ENCODE measurements at places on chromosomes 11 and 22.

DNA sequence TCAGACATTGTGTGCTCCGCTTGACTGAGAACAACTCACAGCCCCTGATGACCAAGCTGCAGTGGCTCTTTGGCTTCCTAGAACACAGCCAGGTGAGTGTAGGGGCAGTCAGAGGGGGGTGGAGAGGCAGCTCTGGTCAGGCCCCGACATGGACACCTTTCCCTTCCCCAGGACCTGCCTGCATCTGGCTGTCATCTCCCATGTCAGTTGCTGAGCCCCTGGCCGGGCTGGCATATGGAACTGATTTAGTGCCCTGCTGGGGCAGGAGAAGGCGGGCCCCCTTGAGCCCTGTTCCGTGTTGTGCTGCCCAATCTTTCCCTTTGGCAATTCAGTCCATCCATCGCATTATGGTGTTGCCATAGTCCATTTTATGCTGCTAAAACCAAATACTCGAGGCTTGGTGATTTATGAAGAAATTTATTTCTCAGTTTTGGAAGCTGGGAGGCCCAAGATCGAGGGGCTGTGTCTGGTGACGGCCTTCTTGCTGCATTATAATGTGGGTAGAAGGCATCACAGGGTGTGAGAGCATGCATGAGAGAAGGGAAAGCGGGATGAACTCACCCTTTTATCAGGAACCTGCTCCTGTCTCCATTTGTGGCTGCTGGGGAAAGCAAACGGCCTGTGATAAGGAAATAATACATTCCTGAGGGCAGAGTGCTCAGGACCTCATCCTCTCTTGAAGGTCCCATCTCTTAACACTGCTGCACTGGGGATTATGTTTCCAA, 19.0 kb downstream of the USP35 start:
- DNase-seq = no peak

- DNase-seq = no peak
Measured at GRCh38 chr11:83687787-83688186, 401.6 kb upstream of the CCDC90B start.

- DNase-seq = no peak
Measured at GRCh38 chr11:48129697-48130395, 86.8 kb upstream of the OR4B1 start.

DNA sequence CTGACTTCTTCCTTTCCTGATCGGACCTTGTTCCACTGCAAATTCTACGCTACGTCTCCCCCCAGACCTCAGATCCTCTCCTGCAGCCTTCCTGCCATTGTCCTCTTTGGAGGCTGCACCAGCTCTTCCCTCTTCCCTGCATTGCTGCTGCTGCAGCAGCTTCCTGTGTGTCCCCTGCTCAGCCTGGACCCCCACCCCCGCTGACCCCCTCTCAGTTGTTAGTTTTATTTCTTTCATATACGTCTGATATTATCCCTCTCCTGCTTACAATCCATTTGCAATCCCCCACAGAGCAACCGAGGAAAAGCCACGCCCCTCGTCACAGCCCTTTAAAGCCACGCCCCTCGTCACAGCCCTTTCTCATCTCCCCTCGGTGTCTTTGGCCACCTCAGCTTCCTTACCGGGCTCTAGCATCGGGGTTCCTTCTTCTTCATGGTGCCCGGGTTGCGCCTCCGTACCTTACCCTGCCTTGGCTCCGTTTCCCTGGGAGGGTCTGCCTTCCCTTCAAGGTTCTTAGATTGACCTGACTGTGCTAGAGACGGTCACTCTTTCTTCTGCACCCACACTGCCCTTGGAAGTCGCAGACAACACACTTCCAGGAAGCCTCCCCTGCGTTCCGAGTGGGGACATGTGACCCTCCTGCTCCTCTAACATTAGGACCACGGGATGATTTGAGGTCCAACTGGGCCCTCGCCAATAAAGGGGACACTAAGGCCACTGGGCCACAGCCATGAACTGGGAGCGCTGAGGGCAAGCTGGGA, 4.8 kb downstream of the MRGPRG start:
- DNase-seq = no peak

DNA sequence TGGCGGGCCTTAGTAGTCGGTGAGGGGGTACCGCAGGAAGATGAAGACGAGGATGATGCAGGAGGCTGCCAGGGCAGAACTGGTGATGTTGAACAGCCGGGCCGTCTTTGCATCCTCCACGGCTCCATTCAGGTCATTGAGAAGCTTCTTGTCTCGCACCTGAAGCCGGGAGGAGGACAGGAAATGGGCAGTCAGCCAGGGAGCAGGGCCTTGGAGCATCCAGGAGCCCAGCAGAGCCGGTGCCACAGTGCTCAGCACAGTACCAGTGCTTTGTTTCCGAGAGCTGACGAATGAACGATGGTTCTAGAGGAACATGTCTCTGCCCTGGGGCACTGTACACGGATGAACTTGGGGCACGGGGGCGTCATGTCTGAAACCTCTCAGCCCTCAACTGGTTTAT, 15.1 kb downstream of the IFITM10 start:
- DNase-seq = no peak

- DNase-seq = no peak
Measured at GRCh38 chr11:75155570-75156422, 4.9 kb downstream of the SLCO2B1 start.

GRCh38 chr11:12403997-12404350, 26.6 kb downstream of the PARVA start:
- DNase-seq = no peak

- no peak for DNase-seq
Measured at GRCh38 chr11:3737386-3737933, 59.9 kb downstream of the NUP98 start.

DNA sequence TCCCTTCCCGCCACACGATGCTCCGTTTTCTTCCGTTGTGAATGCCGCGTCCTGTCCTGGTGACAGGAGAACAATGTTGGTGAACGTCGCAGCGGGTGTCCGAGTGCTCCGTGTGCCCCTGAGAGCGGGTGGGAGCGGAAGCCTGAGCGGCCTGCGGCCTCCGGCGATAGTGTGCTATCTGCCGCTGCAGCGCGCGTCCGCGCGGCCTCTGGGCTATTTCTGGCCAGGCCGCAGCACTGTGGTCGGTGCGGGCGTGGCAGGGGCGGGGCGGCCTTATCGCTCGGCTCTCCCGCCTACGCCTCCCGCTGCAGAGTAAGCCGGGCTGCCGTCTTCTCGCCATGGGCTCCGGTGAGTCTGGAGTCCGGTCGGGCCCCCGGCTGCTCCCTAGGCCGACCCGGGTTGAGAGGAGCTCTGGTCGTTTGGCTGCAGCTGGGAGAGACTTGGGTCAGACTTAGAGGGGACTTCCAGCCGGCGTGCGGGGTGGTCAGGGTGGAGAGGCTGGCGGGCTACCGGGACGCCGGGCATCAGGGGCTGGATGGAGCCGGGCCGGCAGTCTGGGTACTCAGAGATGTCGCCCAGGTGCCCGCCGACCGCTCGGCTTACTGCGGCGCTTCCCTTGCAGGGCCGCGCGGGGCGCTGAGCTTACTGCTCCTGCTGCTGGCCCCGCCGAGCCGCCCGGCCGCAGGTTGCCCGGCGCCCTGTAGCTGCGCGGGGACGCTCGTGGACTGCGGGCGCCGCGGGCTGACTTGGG, at the start of gene GP1BB:
TSS of gene GP1BB (plus strand) at position 308 of the 751 bp plus-strand sequence. CDS start at position 339, 31 bp downstream.
- no peak for DNase-seq

DNA sequence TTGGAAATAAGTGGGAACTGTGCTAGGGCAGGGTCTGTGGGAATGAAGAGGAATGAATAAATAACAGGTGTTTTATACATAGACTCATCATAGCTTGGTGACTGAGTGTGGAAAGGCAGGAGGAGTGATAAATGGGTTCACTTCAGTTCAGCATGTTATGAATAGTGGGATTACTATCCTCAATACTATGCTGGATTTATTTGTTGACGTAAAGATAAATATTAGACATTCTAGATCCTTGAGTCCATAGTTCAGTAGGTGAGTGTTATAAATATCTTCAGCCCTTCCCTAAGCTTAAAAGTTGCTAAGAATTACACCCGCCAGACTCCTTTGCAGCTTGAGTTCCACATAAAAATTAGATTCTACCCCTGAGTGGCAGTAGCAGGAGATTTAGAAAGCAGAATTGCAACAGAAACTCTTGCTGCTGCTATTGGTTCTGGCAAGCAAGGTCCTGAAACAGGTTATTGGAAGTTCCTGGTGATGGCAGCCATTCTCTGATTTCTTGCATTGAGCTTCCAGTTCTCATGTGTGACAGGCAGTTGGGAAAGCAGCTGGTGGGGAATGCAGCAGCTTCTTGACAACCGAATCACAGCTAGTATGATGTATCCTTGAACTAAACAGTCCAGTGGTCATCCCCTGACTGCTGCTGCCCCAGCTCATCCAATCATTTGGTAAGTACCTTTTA, 1558.9 kb downstream of the FAM181B start:
- DNase-seq = no peak

- no peak for DNase-seq
Measured at GRCh38 chr11:1729692-1730011, 20.7 kb downstream of the IFITM10 start.

DNA sequence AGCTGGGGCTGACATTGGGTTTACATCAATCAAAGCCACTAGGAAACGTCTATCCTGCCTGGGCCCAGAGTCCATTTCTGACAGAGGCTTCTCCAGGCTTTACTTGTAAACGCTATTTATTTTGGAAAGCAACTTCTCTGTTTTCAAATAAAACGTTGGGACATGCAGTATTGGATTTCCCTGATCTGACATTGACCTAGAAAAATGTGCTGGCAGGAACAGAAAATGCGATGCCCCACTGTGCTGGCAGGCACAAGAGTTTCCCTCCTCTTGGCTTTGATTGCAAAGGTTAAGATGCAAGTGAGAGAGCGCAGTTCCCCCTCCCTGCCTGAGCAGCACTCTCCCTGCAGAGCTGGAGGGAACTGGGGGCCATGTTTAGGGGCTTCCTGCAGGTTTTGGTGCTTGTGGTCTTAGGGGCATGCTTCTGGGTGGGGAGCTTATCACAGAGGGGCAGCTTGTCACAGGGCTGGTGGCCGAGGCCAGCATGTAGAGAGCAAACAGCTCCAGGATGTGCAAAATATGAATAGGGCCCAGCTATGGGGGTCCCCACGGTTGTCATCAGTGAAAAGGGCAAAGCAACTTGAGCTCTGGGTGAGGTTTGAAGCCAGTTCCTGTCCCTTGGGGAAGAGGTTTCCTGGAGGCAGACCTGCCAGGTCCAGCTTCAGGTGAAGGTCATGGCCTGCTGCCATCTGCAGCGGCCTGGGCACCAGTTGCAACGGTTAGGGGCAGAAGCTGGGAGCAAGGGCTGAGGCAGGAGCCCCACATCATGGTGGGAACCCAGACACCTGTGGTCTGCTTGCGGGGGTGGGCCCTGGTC, 42.3 kb upstream of the DKK3 start:
- DNase-seq = no peak

DNA sequence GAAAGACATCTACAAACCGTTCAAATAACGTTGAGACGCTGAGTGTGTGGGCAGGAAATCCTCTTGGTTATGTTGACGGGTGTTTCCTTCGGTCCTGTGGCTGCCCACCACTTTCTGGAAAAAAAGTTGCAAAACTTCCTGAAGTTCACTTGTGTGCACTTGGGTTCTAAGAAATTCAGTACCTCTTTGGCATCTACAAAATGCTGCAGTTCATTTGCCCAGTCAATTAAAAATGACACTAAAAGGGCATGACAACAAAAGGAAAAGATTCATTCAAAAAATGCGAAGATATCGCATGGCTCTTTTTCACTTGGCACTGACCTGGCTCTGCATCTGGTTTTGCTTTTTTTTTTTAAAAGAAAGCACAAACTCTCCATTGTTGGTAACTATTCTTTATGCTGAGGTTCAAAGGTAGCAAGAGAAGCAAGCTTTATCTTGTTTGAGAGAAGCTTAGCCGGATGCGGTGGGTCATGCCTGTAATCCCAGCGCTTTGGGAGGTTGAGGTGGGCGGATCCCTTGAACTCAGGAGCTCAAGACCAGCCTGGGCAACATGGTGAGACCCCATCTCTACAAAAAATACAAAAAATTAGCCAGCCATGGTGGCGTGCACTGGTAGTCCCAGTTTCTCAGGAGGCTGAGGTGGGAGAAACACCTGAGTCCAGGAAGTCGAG, 10.6 kb upstream of the XBP1 start:
- no peak for DNase-seq

DNA sequence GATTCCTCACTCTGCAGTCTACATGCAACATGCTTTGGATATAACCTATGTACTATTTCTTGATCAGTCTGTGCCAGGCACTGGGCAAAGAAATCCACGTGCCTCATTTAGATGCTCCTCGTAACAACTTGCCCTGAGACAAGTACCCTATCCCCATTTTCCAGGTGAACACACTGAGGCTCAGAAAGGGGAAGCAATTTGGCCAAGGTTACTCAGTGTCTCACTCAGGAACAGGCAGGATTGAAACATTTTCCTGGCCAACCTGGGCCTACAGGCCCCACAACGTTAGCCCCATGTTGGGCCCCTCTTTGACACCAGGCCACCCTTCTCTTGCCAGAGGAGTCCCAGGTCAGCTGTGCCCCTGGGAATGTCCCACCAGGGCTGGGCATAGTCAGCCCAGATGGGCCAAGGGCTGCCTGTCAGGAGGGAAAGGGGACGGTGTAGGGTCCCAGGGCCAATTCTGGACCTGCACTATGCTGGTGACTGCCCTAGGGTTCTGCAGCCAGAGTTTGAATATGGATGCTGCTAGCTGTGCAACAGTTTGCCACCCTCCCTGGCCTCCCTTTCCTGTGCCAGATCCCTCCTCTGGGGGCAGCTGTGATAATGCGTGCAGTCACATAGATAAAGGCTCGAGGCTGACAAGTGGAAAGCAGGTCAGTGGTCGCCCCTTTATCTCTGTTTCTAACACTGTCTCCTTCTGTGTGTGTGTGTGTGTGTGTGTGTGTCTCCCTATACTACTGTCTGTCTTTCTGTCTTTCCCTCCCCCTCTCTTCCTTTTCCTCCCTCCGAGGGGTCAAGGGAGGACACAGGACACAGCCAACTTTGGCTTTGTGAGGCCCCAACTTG, 10.4 kb upstream of the EMID1 start:
- DNase-seq = no peak

- peak; percentile 88 for DNase-seq
Measured at GRCh38 chr22:40040927-40041326, 46.2 kb downstream of the FAM83F start.

GRCh38 chr22:44358709-44359440, 46.1 kb upstream of the SHISAL1 start:
- no peak for DNase-seq

DNA sequence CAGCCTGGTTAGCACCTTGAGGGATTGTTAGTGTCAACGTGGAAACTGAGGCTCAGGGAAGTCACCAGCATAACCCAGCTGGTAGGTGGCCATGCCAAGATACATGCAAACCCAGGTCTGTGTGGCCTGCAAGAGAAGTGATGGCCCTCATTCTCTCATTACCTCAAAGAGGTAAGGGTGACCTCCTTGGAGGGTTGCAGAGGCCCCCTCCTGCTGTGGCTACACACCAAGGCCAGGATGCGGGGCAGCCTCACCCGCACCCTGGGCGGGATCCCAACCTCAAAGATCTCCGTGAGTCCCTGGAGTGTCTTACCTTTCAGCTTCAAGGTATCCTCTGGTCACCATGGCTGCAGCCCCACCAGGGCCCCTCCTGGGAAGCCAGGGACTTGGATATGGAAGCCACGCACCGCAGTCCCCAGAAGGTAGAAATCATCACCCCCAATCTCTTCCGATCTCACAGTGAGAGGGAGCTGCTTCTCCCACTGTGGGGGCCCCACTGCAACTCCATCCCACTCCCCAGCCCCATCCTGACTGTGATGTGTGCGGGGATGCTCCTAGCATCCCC, 95.4 kb downstream of the MORC2 start:
- DNase-seq = no peak
